Ovary (tissue), 10 donors: ENCODE measurements at places on chromosomes 7 and 10. TPM values are rescaled to one million over a fixed set of nuclear protein-coding genes. Genes with fewer than 3 reads are reported as not detected.

The BAMBI gene
- 28.6 TPM for total RNA-seq

The TRDMT1 gene
- 13.3 TPM for total RNA-seq

The CDNF gene
- 2.7 TPM for total RNA-seq

The INSIG1 gene
- 20.7 TPM for total RNA-seq

The EIF4EBP2 gene
- total RNA-seq = 46.3 TPM

The NRCAM gene
- 0.61 TPM for total RNA-seq

The GIMAP8 gene
- total RNA-seq = 6.9 TPM

The TCERG1L gene
- 6.4 TPM for total RNA-seq

The FAM13C gene
- 26.6 TPM for total RNA-seq

The ZNF503 gene
- total RNA-seq = 58.4 TPM
